ENCODE measurements at places on chromosomes 11 and 22.

DNA sequence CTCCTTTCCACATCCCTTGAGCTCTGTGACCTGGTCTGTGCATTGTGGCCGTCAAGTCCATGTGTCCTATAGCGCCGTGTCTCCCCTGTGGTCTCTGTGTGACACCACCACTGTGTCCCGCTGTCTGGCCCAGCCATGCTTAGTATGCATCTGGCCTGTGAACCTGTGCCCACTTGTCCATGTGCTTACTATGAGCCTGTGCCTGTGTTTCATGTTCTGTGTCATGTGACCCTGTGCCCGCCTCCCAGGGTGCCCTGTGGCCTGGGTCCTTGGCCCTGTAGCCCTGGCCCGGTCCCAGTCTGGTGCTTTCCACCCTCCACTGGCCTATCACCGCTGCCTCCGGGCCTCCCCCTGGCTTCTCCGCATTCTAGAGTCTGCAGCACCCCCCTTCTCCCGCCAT is 80.6 kb downstream of the CCDC83 start:
- DNase-seq = no peak

- DNase-seq = no peak
These were observed 7.7 kb downstream of the BLID start for GRCh38 chr11:122108192-122108799.

- DNase-seq = no peak
These were observed 45.4 kb upstream of the CALCB start for GRCh38 chr11:15027956-15028355.

GRCh38 chr11:93392867-93393266 is 62.3 kb downstream of the DEUP1 start:
- DNase-seq = no peak

DNA sequence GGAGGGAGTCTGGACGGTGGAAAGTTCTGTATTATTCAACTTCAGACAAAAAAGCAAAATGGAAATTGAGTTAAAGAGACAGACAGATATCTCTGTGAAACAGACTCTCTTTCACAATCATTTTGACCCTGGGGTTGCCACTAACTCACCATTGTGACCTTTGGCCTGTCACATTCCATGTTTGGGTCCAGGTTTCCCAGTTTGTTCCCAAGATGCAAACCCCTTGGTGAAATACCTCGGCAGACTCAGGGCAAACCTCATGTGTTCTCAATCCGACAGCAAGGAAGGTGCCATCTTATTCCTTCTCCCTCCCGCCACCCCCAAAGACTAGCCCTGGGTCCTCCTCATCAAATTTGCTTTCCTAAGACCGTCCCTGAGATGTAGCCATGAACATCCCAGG is 41.8 kb downstream of the GALNT18 start:
- no peak for DNase-seq

Measured in NCI-H146 (cell line).